ENCODE measurements at places on chromosomes 6 and 20.

- no peak for DNase-seq
Observed at GRCh38 chr6:129555206-129555832, 154.7 kb downstream of the ARHGAP18 start.

DNA sequence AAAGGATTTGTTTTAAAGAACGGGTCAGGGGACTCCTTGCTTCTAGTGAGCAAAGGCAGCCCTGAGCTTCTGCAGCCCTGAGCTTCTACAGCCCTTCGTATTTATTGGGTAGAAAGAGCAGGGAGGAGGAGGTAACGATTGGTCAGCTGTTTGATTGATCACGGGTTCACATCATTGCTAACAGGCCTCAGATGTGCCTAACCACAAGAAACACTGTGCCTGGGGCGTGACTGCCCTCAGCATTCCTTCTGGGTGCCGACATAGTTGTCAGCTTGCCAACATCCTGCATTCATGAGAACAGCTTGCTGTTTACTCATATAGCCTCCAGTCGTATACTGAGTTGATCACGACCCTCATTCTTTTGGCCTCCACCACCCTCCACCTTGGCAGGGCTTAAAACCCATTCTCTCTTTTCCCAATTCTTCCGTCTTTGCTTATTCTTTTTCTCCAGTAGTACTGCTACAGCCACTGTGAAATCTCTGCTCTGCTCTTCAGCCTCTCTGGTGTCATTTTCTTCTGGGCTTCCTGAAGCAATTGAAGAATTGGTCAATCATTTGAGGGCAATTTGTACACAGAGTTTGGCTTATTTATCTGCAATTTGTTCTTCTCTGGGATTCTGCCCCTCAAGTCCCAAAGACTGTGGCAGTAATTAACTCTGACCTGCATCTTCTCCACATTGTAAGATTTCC is 25.4 kb upstream of the NOP56 start:
- no peak for DNase-seq

- DNase-seq, result no peak
Observed at GRCh38 chr20:16098890-16099639, 474.2 kb downstream of the KIF16B start.

DNA sequence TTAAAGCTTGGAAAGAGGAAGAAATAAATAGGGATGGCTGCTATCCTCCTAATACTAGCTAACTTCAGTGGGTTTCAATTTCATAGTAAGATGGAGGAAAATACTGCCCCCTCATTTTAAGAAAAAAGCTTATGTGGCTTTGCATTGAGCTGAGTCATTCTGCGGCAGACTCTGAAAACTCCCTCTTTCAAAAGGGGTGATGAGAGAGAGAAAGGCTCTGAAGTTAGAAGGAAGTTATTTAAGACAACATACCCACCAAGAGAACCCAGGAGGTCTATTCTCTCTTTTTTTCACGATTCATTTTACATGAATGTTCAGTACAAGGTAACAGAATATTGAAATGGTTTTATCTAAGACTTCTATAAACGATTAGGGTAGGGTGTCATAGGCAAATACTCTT is 4.5 kb downstream of the PRDM13 start:
- DNase-seq, result no peak

DNA sequence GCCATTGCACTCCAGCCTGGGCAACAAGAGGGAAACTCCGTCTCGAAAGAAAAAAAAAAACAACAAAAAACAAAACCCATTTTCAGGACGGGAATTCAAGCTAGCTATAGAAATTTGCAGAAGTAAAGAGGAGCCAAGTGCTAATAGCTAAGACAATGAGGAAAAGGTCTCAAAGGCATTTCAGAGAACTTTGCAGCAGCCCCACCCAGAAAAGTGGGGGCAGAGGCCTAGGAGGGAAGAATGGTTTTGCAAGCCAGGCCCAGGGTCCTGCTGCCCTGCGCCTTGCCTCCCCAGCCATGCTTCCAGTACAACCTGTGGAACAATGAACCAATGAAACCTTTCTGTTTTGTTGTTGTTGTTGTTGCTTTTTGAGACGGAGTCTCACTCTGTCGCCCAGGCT is 38.3 kb upstream of the SAMHD1 start:
- no peak for DNase-seq

DNA sequence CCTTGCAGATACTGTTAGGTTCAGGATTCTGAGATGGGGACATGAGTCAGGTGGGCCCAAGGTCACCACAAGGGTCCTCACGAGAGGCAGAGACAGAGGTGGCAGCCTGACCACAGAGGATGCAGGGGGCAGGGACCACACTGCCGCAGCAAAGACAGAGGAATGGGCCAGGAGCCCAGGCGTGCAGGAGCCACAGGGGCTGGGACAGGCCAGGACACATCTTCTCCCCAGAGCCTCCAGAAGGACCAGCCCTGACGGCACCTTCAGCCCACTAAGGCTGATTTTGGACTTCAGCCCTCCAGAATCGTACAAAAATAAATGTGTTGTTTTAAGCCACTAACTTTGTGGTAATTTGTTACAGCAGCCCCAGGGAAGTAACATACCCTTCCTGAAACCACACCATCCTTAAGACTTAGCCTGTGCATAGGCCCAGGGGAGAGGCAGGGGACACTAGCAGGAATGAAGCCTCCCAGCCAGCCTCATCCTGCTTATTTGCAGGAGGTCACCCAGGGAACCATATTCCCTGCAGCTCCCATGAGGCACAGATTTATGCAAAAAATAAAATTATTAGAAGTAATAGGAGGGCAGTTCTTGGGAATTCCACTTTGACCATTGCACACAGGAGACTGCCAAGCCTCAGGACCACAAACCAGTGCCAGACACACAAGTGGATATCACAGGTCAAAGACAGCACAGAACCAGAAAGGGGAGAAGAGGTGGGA is 119.3 kb upstream of the CST7 start:
- no peak for DNase-seq

DNA sequence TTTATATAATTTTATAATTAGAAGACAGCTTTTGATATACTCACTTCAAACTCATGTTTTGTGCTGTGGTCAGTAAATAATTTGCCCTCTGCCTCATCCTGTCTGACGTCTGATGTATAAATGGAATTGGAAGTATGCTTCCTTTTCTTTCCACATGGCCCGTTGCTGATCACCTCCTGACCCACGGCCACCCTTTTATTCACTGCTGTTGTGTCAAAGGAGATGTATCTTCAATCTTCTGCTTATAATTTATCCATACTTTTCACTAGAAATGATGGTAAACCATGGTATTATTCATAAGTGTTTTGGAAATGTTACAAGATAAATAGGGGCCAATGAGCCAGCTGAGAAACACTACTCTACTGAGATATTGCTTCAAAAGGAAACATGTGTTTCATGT is 841.8 kb downstream of the PHF3 start:
- DNase-seq, result no peak

GRCh38 chr6:4466261-4466660 is 309.9 kb upstream of the CDYL start:
- no peak for DNase-seq

DNA sequence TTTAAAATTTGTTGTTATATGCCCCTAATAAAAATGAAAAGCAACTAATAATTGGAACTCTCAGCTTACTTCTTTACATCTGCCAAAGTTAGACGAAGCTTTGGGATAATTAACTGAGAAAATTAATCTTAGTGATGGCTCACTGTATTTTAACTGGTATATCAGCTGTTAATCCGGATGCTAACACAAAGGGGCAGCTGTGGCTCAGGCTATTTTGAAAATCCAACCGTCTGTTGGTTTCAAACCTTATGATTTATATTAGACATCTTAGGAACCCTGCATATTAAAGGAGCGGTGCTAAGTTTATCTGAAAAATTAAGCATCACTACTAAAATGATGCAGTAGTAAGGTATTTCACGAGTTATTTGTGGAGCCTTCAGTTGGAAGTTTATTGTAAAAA is 96.6 kb downstream of the AKAP7 start:
- DNase-seq, result no peak

GRCh38 chr6:131366223-131366622 is 206.8 kb upstream of the ARG1 start:
- no peak for DNase-seq

DNA sequence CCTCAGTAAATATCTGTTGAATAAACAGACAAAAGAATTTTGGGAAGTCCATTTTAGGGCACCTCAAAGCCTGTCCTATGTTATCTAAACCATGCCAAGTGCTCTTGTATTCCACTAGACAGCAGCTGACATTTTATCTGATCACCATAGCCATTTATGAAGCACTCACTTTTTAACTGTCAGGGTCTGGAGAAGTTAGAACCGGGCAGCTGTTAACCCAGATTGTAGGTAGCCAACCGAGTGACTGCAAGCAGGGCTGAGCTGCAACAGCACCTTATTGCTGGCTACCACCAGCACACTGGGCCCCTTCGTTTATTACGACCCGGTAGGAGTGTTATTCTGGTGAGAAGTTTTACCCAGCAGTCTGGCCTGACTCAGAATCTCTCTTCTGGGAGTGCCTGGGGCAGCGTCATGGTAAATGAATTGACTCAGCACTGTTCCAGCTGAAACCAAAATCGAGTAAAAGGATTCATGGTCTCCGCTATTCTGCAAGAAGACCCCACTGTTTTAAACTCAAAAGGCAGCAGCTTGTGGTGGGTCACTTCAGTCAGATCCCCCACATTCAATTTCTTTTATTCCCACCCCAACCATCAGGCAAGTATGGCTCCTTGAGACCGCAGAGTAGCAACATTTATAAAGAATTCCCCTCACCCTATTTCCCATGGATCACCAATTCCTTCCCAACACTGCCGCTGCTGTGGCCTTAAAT is 1.7 kb downstream of the UBE2V1 start:
- peak; percentile 55 for DNase-seq

DNA sequence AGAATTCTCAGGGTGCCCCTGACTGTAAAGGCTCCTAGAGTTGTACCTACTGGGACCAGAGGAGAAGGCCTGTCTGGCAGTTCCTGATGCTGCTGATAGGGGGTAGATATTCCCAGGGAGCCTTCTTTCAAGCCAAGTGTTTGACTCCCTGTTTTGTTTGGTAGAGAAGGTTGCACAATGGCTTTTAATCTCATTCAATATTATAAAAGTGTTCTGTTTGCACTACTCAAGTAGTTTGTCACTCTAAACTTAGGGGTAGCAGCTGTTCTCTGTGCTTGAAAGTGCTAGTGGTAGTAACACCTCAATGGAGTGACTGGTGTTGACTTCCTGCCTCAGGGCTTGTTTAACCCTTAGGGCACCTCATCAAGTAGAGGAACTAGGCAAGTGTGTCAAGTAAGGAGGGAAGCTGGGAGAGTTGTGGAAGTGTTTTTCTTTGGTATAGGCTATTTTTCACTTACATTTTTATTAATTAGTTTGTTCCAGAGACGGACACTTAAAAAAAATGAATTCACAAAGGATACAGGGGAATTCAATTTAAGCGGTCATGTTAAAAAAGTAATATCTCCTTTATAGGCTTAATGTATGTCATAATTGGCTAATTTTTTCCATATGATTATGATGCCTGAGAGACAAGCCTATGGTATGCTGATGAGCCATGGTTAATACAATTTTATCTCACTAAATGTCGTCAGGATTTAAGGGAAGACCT is 38.1 kb downstream of the BICRAL start:
- DNase-seq, result peak; percentile 55

GRCh38 chr20:46311039-46311650 is 2.8 kb upstream of the CDH22 start:
- DNase-seq, result no peak

DNA sequence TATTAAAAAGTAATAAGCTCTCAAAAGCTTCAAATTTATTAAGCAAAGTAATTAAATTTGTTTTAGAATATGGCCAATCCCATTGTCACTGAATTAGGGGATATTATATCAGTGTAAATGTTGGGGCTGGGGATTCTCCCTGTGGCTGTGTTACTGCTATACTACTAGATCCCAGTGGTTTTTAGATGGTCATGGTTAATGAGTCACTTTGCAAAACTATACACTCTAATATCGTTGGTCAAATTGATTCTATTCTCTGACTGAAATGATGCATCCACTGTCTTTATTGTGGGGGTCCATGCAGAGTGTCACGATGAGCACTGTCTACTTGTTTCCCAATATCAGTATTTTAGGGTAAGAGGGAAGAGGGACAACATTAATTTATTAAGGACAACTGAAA is 336.9 kb upstream of the PREP start:
- DNase-seq, result no peak

- DNase-seq, result no peak
Observed at GRCh38 chr6:128074567-128074966, 173.7 kb upstream of the THEMIS start.

- no peak for DNase-seq
Observed at GRCh38 chr20:58707770-58708169, 15.2 kb downstream of the NPEPL1 start.

- no peak for DNase-seq
Observed at GRCh38 chr6:64263778-64264177, 628.2 kb downstream of the PHF3 start.

- no peak for DNase-seq
Observed at GRCh38 chr20:15976047-15976736, 597.1 kb downstream of the KIF16B start.

GRCh38 chr20:23629017-23629541 is 8.7 kb downstream of the CST3 start:
- no peak for DNase-seq

DNA sequence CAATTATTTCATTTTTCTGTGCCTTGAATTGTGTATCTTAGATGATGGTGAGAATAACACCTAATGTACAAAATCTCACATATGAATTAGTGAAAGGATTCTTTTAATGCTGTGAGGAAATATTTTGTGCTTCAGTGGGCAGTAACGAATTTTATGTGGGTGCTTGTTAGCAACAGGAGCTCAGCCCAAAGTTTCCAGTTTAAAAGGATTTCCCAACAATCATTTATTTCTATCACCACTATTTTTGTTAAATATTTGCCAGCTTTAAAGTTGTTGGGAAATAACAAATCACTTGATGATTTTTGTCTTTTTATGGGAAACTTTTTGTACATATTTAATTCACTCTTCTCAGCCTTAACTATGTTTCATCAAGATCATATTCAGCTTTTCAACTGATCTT is 111.8 kb downstream of the QKI start:
- DNase-seq, result no peak

DNA sequence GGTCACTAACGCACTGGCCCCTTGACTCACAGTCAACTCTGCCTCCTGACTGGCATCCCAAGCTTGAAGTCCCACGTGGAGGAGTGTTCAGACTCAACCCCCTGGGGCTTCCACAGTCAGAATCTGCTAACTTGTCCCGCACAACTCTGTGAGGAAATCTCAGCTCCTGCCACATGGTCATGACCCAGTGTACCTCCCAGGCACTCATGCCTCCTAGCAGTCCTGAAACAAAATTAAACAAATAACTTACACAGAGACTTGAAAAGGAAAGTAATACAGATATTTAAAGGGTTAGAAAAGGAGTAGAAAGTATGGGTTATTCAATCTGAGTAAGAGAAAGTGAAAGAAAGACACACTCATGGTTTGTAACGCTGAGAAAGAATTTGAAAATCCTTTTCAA is 134.9 kb downstream of the GMDS start:
- DNase-seq, result no peak

GRCh38 chr6:97060254-97060653 is 135.7 kb downstream of the KLHL32 start:
- no peak for DNase-seq

DNA sequence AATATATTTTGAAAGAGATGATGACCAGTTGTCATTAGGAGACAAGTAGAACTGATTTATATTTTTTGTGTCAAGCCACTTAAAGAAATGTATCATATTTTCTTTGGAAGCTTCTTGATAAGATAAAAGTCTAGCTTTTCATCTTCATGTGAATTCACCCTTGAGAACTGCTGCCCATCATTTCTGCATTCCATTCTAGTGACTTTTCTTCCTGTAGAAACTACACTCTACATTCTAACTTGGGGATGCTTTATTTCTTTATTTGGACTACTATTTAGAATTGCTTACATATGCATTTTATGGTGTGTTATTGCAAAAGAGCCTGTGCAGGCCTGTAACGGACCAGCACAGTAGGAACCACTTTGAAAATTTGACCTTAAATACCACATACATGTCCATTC is 335.0 kb upstream of the KCNQ5 start:
- DNase-seq, result peak; percentile 36

All from GM03348 (cell line).